ENCODE measurements at places on chromosomes 7 and 10. TPM values are rescaled to one million over a fixed set of nuclear protein-coding genes. Genes with fewer than 3 reads are reported as not detected.

The CCDC3 gene
- total RNA-seq: not detected

The SAP25 gene
- total RNA-seq: not detected

The NKX1-2 gene
- total RNA-seq: not detected

The GPER1 gene
- 3.2 TPM for total RNA-seq

The MACC1 gene
- total RNA-seq: not detected

The LRRN3 gene
- total RNA-seq: 4.1 TPM

The ATP6V0A4 gene
- total RNA-seq: not detected

The ARMC3 gene
- not detected for total RNA-seq

The KCNIP2 gene
- 0.18 TPM for total RNA-seq

The AOC1 gene
- total RNA-seq: not detected

The HACD1 gene
- 24.2 TPM for total RNA-seq

The PRPS1L1 gene
- total RNA-seq: not detected

The CTTNBP2 gene
- 0.18 TPM for total RNA-seq

The FAM180A gene
- total RNA-seq: 1.7 TPM

The MUC3A gene
- not detected for total RNA-seq

The H2BK1 gene
- not detected for total RNA-seq

The KLHL7 gene
- total RNA-seq: 34.9 TPM

The BAIAP2L1 gene
- 1.2 TPM for total RNA-seq

The PLAU gene
- total RNA-seq: 14.9 TPM

The RGS10 gene
- total RNA-seq: 92.5 TPM

The CYP3A5 gene
- 0.89 TPM for total RNA-seq

The GFRA1 gene
- total RNA-seq: 0.18 TPM

The FOXI2 gene
- total RNA-seq: not detected

The ZNF239 gene
- 5.1 TPM for total RNA-seq

The PIP gene
- total RNA-seq: not detected

The LRRC18 gene
- total RNA-seq: not detected

The OGDHL gene
- total RNA-seq: 0.18 TPM

The DOCK4 gene
- 6.6 TPM for total RNA-seq

The CUBN gene
- 0.35 TPM for total RNA-seq

The ADCYAP1R1 gene
- not detected for total RNA-seq

The TMEM229A gene
- not detected for total RNA-seq

The GPRIN2 gene
- total RNA-seq: not detected

The PON1 gene
- not detected for total RNA-seq

The AKR1D1 gene
- total RNA-seq: not detected

The ASZ1 gene
- total RNA-seq: not detected

The CPED1 gene
- total RNA-seq: 72.0 TPM

The COBL gene
- not detected for total RNA-seq

The MBL2 gene
- total RNA-seq: not detected

The GLI3 gene
- total RNA-seq: 3.9 TPM

The PPA1 gene
- 209 TPM for total RNA-seq

The VCL gene
- total RNA-seq: 120 TPM

The NKX6-2 gene
- not detected for total RNA-seq

The OR2A42 gene
- total RNA-seq: not detected

The NAPEPLD gene
- 2.3 TPM for total RNA-seq

The ZNF398 gene
- total RNA-seq: 8.5 TPM

The TYW1B gene
- total RNA-seq: 0.53 TPM

Measured in myometrial cell (primary cell).